ENCODE measurements at places on chromosomes 16 and 17.

GRCh38 chr16:84964386-84965128 is 46.8 kb downstream of the ZDHHC7 start:
- no peak for DNase-seq

DNA sequence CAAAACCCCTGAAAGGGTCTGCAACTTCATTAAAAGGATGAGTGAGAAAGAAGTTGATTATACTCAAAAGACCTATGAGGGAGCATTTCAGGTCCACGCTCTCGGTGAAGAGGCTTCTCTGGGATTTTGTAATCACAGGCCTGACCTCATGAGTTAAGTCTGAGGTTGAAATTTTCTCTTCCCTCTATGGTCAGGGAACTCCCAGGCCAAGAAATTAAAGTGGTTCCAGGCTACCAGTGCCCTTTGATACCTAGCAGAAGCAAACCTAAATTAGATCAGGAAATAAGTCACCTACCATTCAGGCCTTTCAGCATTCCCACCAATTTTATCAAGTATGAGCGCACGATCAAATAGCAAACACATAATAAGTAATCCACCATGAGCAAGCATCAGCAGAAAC is 27.9 kb downstream of the MBTD1 start:
- no peak for DNase-seq

DNA sequence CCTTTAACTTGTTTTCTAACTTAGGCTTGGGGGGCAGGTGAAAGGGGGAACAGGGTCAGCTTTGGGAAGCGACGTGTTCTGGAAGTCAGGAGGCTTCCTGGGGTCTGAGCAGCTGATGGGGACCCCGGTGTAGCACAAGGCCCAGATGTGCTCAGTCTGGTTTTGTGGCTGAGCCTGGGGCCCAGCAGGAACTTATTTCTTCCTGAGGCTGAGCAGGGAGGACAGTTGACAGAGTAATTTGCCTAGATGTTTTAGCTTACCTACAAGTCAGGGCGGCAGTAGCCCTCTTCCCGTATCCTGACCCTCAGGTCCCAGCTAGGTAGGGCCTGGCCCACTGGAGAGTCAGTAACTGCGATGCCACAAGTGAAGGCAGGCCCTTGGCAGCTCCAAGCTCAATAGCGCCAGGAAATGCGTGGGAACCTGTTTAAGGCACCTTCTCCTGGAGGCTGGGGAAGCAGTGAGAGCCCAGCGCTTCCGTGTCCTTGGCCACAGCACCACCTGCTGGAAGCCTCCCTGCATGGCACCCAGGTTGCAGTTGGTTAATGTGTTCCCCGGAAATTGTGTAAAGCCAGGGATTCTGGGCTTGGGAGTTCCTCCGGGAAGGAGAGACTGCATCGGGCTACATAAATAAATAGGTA is 5.2 kb downstream of the CCR7 start:
- peak; percentile 83 for DNase-seq

GRCh38 chr17:48012151-48012520 is 25.5 kb downstream of the COPZ2 start:
- no peak for DNase-seq

- DNase-seq, result no peak
These were observed 28.5 kb downstream of the KIFC3 start for GRCh38 chr16:57773655-57774295.

DNA sequence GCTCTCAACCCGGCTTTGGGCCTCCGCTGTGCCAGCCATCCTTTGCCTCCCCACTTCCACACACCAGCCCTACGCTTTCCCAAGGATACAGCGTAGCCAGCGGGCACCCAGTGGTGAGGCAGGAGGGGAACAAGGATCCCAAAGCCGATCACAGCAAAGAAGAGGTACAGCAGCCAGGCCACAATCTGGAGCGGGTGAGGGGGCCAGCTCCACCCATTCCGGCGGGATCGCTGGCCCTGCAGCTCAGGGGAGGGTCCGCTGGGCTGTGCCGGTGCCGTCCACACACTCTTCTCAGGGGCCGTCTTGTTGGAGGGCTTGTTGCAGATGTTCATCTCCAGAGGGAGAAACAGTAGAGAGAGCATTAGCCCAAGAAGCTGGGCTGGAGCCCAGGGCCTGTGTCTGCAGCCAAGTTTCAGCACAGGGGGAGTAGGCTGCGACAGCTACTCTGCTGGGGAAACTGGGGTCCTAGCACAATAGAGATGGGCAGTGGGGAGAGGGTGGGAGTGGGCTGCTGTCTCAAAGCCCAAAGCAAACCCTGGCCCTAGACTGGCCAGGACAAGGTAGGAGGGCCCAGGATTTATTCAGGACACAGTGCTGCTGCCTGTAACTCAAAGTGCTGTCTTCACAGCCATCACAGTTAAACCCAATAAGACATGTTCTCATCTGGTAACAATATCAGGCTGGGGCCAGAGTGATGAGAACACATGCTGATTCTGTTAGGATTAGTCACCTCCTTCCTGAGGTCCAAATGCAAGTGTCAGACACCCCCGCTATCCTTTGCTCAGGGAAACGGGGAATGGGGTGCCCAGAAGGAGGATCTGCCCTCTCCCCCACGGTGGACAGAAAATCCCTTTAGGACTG is 9.9 kb downstream of the ZDHHC1 start:
- peak; percentile 58 for DNase-seq

GRCh38 chr17:44112284-44113280 is 10.9 kb downstream of the HDAC5 start:
- no peak for DNase-seq

GRCh38 chr17:7023576-7024401 is 939 bp downstream of the BCL6B start:
- no peak for DNase-seq

DNA sequence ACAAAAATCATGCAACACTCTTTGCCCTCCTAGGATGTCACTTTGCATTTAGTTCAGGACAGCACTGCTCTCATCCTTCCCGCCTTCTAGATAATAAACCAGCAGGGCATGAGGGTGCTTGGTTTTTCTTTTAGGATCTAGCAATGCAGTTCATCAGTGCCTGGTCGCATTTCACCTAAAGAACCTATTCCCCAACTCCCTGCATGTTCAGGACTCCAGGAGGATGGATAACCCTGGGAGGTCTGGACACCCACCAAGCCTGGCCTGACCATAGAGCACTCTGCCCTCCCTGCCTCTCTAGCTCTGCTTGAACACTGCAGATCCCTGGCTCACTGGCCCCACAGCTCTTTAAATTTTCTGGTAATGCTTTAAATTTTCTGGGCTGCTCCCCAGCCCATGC is 2.6 kb downstream of the SLFN12 start:
- DNase-seq, result no peak

DNA sequence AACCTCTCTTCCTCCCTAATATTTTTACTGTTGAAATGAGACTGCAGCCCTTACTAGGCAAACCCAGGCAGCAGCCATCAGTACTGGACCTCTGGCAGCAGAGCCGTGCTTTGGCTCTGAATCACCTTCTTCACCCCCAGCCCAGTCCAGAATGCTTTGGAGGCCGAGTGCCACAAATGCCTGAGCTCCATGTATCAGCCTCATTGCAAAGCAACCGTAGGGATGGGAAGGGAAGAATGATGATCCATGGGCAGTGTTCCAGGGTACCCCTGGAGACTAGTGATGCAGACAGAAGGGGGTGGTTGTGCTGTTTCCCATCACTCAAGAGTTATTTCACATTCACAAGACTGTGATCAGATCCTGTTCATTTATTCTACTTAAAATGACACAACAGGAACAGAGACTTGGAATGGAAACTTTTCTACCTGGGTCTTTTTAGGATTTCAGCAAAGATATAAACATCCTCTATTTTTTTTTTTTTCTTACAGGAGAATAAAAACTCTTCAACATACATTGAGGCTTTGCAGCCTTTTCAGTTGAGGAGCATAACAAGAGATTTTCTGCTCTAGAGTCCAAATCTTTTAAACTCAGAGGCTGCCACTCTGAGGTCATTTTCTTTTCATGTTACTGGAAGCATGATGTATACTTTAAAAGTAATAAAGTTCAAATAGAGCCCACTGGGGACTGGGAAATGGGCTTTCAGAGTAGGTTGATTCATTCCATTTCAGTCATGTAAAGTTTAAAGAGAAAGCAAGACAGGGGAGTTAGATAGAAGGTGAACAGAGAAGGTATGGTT is 138.3 kb downstream of the KCNJ2 start:
- DNase-seq, result no peak

- DNase-seq, result no peak
These were observed 11.6 kb upstream of the NTN1 start for GRCh38 chr17:9009737-9010136.

All from amniotic stem cell (primary cell).